Activated T-helper 2 cell treated with anti-CD3 and anti-CD28 coated beads, Interferon-gamma antibody, Interleukin-2, Interleukin-4, amounts not matched to agents 10 μg/mL and 5 μg/mL and 100 μg/mL, durations not matched to agents 14 hours and 24 hours and 36 hours (primary cell): ENCODE measurements at places on chromosomes 1 and 21.

DNA sequence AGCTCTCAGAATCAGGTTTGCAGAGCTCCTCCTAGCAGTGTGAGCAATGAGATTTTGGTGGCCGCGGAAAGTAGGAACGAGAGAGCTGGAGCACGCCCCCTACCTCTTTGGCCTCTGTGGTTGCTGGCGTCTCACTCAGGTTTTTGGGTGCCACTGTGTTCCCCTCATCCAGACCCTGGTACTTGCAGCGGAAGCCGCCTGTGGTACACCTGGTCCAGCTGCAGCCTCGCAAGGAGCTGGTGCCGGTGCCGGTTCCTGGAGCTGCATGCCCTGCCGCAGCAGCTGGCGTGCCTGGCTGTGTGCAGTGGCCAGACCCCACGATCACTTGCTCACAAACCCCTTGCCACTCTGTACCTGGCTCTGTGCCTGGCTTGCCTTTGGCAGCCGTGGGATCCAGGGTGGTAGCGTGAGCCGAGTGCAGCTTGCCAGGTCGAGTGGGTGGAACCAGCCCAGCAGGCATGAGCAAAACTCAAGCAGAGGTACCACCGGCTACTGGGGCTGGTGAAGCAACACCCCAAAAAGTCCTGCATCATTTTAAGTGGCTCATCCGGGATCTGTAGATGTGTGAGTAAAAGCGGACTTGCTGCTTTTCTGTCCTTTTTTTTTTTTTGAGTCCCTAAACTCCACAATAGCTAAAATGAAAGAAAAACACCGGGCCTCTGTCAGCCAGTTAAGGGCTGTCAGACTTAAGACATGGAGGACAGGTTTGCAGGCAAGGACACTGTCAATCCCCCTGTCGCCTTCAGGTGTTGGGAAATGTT lies 844.9 kb downstream of the KCNT2 start:
- no peak for DNase-seq

DNA sequence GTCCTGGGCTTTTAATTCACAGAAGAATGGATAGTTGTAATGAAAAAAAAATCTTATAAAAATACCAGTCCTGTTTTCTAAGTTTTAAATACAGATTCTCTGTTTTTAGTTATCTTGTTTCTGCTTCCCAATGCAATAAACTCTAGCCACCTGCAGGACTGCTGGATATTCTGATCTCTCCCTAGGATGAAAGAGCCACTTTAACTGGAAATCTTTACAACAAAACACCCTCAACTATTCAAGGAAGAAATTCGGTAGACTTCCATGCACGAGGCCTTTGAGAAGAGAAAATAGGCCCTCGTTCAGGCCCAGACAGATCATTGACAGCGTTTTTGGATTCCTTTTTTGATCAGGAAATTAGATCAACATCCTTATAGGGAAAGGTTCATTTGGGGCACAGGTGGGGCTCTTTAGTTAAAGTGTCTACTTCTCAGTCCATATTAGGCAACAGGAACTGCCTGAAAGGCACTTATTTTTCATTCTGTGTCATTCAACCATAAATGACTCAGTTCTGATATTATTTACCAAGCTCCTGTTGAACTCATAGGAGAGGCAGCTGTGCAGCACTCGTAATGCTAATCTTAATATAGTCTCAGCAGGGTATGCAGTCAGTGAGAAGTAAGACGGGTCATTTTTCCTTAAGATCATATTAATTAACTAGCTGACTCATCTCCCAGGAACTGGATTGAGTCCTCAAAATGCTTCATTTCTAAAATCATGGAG lies 71.1 kb upstream of the ERRFI1 start:
- peak; percentile 13 for DNase-seq

GRCh38 chr1:97366984-97367383 lies 553.9 kb downstream of the DPYD start:
- no peak for DNase-seq

- DNase-seq: no peak
These were observed 57.2 kb upstream of the HMCN1 start for GRCh38 chr1:185676969-185677368.

GRCh38 chr1:3471356-3472087 lies 17.1 kb downstream of the ARHGEF16 start:
- DNase-seq: no peak

GRCh38 chr21:25518491-25518911 lies 88.8 kb downstream of the MRPL39 start:
- no peak for DNase-seq

GRCh38 chr21:24514081-24514733 lies 1093.1 kb downstream of the MRPL39 start:
- DNase-seq: no peak

- DNase-seq: no peak
These were observed 37.1 kb downstream of the LHX4 start for GRCh38 chr1:180267211-180267561.

DNA sequence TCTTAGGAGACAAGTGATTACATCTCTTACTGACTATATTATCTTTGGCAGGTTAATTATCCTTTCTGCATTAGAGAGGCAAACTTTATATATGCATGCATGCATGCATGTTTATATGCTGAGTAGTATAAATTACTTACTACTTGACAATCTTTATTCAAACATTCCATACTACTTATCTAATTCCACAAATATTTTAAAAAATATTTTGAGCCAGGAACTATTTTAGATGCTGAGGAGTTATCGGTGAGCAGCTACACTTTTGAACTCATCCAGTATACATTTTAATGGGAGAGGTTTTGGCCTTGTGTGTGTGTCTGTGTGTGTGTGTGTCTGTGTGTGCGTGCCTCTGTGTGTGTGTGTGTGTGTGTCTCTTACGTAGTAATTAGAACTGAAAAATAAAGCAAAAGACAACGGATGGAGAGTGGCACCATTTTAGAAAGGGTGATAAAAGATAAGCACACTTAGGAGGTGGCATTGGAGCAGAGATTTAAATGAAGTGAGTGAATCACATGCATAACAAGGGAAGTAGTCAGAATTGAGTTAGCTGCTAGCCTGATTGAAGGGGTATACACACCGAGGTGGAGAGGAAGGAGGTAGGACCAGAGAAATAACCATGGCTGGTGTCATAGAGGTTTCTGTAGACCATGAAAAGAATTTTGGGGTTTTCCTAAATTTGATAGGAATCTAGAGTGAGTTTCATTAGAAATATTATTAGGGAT lies 1488.4 kb downstream of the MRPL39 start:
- no peak for DNase-seq

DNA sequence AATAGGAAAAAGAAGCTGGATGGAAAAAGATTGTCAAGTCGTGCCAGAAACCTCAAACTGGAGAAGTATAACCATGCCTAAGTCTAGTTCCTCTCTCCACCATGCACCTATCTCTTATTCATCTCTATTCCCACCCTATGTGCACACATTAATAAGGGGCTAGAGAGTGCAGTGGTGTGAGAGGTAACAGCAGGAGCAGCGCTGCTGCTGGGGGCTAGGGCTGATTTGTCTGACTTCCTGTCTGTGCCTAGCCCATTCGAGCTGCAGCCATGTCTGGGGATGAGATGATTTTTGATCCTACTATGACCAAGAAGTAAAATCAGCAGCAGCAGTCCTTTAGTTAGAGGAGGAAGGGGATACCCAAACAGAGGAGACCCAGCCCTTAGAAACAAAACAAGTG lies 43.0 kb downstream of the TRIM33 start:
- DNase-seq: no peak

- DNase-seq: no peak
These were observed 552 bp downstream of the PLD5 start for GRCh38 chr1:242523719-242524570.

GRCh38 chr21:22211943-22212342 lies 1213.7 kb downstream of the NCAM2 start:
- no peak for DNase-seq

DNA sequence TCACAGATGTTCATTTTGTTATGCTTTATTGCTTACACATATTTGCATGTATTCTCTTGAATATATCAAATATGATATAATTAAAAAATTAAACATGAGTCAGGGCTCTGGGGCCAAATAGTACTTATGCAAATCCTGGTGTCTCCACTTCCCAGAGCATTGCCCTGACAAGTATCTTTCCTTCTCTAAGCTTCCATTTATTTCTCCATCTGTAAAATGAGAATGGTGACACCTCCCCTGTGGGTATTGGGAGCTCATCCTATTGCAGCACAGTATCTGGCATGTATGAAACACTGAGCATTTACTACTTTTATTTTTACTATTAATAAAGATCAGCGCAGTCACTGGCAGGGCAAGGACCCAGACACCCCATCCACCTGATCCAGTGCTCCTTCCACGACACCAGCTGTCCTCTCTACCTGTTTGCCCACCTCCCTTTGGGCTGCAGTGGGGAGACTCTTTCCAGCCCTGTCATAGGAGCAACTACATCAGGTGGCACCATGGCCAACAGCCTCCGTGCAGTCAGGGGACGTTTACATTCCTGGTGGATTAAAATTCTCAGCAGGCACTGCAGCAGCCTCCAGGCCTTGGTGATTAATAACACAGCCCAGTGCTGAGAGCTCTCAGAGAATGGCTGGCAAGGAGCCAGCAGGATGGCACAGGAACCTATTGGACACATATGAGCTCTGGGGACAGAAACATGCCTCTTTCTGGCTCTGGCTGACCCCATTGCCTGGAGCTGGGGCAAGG lies 113.0 kb downstream of the DMRTB1 start:
- DNase-seq: no peak

GRCh38 chr1:43427524-43427923 lies 26.2 kb downstream of the HYI start:
- DNase-seq: no peak

DNA sequence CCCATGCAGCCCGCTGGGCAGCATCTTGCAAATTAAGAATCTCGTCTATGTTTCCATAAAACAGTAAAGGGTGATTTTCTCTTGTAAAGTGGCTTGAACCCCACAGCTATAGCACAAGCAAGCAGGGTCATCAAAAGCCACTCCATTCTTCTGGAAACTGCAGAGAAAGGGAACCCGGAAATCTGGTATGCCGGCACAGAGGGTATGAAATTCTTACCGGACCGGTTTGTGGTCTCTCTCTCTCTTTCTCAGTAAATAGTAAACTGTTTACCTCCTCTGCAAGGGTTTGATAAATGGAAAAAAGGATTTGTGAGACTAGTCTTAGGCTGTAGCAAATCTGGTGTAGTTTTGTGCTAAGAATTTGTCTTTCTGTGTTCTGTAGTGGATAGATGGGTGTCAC lies 2.7 kb upstream of the ADSS2 start:
- DNase-seq: no peak

DNA sequence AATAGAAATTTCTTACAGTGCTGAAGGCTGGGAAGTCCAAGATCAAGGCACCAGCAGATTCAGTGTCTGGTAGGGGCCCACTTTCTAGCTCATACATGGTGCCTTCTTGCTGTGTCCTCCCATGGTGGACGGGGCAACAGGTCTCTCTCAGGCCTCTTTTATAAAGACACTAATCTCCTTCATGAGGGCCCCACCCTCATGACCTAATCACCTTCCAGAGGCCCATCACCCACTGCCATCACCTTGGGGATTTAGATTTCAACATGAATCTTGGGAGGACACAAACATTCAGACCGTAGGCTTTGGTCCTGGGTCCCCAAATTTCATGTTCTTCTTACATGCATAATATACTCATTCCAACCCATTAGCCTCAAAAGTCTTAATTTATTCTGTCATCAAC lies 71.5 kb downstream of the PGM1 start:
- DNase-seq: no peak

- DNase-seq: no peak
These were observed at the start of gene MAP3K7CL for GRCh38 chr21:29130270-29130969. MAP3K7CL (plus strand) TSS chr21:29130644; CDS start chr21:29133345, 2,701 bp downstream.

DNA sequence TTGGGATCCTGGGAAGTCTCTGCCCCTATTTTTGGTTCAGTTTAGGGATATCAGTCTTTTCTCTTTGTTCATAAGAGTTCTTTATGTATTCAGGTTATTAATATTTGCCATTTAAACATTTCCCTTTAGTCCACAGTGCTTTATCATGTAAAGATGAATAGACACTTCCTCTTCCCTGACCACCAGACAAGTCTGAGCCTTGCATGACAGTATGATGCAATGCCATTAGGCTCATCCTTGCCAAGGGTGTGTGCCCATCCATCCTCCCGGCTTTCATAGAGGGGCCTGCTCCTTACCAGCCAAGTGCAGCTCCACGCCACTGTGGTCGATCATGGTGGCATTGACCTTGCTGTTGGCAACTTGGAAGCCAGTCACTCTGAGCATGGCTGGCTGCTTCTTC lies 52.1 kb downstream of the ZSCAN20 start:
- DNase-seq: no peak

DNA sequence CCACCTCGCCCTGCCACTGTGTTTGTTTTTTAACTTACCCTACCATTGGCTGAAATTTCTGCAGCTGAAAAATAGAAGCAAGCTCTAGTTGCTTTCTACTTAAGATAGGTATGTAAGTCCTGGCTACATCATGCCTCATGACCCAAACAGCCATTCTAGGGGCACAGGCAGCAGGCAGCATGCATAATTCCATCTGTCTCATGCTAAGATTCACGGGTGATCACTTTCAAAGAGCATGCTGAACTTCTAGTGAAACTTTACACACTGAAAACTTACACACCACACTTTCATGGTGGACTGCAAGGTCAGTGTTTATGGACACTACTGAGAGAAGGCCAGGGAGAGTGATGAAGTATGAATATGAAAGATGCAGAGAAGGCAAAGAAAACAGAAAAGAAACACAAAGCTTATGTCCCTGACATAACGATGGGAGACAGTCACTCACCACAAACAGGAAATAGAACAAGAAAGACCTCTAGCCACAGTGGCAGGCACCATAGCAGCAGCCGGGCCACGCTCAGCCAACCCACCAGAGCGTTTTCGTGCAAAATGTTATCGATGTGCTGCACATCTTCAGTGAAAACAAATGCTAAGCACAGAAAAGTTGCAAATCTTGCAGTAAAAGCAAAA lies 102.3 kb upstream of the TIAM1 start:
- DNase-seq: peak; percentile 32

DNA sequence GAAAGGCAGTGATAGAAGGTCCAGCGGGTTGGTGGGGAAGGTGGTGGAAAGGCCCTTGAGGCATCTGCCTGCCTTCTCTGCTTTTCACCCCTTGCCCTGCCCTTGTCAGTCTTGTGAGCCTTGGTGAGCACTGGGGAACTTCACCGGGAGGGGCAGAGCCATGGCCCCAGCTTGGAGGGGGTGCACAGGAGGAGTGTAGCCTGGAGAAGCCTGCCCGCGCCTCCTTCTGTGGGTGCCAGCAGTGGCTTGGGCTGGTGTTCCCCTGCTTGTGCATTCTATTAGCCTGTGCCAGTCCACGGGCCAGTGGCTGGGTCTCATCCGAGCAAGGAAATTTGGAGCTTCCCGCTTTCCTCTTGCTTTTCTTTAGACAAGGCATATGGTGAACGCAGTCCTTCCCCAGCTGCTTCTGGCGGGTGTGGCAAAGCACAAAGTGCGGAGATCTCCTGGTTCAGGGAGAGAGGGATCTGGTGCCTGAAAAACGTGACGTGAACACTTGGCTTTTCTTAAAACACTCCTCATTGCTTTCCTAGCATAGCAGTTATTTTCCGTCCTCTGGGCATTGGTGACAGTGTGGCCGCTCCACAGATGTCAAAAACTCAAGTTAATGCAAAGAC lies 10.6 kb upstream of the B3GALT5 start:
- no peak for DNase-seq
